ENCODE measurements at places on chromosomes 3 and 15. TPM values are rescaled to one million over a fixed set of nuclear protein-coding genes. Genes with fewer than 3 reads are reported as not detected.

DNA sequence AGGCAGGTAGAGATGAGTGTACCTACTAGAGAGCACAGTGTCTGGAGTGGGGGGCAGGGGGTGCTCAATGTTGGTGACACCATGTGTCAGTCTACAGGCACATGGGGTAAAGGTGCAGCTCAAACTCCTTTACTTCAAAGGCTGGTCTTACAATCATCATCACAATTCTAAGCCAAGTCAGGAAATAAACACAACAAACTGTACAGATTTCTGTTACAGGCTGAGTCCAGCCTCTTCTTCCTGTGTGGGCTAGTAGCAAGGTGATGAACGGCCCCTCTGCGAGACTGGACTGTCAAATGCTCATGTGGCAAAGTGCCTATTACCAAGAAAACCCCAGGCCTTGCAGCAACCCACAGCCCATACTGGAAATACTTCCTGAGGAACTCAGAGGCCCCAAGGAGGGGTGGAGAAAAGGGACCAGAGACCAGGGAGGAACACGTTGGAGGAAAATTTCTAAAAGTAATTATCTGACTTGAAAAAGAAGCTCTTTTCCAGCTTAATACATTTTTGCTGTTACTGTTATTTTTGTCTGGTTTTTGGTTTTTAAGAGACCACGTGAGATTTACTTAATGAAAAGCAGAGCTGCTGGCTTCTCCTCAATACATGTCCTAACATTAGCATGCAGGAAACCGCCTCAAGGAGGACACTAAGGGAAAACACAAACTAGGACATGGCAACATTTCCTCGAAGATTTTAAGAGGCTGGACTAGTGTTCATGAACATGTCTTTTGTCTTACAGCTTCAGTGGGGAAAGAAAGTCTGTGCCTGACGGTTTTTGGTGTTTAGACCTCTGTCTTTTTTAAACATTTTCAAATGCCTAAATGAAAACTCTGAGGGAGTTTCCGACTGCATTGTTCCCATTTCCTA lies 29.5 kb downstream of the TBC1D2B start:
- DNase-seq = no peak

GRCh38 chr3:129460155-129460554 lies 20.1 kb downstream of the IFT122 start:
- DNase-seq = no peak

DNA sequence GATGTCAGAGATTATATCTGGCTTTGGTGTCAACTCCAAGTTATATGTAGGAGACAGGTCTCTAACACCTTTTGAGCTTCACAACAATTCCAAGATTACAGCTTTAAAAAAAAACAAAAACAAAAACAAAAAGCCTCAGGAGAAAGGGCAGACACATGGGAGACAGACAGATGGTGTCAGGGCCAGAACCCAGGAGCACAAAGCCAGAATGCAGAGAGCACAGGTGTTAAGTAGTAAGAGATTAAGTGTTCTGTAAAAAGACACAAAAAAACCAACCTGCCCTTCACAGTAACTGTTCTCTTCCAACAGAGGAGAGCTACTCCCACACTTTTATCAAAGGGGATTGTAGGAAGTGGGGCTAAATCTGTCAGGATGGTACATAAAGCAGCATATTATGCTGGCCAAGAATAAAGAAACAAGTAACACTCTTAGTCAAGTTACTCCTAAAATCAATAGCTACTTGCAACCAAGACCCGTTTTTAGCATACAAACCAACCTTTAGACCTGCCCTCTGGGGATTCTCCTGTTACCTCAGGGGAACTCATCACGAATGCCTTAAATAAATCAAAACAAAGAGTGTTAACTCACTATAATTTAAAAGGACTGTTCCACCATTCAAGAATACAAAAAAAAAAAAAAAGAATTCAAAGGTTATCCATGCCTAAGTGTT lies 5.9 kb downstream of the CPEB1 start:
- DNase-seq = no peak

- no peak for DNase-seq
Observed at GRCh38 chr3:148367756-148368155, 329.9 kb upstream of the AGTR1 start.

DNA sequence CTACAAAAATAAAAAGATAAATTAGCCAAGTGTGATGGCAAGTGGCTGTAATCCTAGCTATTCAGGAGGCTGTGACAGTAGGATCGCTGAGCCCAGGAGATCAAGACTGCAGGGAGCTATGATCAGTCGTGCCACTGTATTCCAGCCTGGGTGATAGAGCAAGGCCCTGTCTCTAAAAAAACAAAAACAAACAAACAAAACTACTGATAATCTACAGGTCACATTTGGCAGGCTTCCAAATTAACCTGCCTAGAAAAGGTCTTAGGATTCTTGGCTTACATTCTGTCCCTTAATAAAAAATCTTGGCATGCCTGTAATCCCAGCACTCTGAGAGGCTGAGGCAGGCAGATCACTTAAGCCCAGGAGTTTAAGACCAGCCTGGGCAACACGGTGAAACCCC lies 33.4 kb upstream of the SETD2 start:
- DNase-seq = no peak

GRCh38 chr15:74958320-74958907 lies 1.8 kb upstream of the RPP25 start:
- no peak for DNase-seq

DNA sequence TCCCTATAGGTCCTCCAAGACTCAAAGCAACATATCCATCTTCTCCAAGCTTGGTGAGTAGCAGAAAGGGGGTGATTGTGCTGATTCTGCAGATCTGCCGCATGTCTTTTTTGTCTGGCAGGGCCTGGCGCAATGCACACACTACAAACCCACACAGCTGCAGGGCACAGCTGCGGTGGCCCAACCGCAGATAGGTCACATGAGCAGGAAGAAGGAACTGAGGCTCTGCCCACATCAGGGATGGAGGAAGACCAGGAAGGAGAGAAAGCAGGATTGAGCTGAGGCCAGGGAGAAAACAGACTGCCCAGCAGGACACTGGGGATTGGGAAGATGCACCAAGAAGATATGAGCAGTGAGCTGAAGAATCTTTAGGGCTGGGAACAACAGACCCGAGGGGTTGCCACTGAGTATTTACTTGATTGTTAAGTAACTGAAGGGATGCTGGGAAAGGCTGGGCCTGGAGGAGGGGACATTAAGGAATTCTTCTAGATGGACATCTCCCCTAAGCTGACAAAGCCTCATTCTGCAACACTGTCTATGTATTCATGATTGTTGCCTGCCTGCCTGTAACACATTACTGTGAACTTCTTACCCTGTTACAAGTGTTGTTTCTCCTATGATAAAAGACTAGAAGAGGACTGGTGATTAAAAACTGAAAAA lies 126.7 kb downstream of the MYLK start:
- DNase-seq = no peak

- no peak for DNase-seq
Observed at GRCh38 chr3:161682715-161683114, 186.1 kb downstream of the OTOL1 start.

DNA sequence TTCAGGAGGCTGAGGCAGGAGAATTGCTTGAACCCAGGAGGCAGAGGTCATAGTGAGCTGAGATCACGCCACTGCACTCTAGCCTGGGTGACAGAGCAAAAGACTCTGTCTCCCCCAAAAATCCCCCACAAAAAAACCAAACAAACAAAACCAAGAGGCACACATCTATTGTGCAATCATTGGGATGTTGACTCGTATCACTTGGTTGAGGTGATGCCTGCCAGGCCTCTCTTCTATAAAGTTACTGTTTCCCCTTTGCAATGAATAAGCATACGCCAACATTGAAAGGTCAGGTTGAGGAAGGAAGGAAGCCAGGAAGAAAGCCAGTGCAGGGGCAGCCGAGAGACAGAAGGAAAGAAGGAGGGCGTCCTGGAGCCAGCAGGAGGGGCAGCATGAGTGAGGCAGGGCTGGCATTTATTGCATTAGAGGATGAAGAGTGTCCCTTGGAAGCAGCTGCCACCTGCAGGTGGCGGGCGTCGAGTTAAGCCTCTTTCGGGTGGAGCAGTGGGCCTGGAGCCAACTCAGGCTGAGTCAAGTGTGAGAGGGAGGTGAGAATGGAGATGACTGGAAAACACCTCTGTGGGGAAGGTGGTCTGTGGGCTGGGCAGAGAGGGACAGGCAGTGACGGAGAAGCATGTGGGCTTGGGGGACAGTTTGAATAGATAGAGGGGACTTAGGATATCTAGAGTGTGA lies 8.3 kb upstream of the CSPG4 start:
- no peak for DNase-seq

- DNase-seq = no peak
Observed at GRCh38 chr3:120909602-120909878, 1.5 kb downstream of the STXBP5L start.

DNA sequence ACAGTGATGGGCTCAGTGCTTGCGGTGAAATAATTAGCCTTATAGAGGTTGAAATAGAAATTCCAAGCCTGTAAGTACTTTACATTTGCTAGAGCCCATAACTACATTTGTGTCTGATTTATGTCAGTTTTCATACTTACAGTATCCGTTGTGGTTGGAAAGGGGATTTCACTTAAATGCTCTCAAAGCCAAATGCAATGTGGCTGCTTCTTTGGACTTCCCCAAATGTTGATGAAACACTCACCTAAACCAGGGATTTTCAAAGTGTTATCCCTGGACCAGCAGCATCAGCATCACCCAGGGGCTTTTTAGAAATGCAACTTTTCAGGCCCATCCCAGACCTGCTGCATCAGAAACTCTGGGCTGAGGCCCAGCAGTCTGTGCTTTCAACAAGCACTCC lies 378.7 kb downstream of the MCTP2 start:
- no peak for DNase-seq

DNA sequence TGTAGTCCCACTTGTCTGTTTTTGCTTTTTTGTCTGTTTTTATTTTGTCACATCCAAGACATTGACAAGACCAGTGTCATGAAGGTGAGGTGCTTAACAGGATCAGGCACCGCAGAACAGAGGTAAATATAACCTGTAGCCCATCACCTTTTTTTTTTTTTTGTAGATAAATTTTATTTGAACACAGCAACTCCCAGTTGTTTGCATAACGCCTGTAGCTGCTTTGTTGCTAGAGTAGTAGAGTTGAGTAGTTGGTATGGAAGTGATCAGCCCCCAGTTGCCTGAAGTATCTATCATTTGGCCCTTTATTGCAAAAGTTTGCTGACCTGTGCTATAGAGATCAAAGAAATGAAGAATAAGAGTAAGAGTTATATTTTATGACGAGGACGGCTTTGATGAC lies 135.0 kb downstream of the TCF12 start:
- DNase-seq = no peak

IL5RA gene
- polyA plus RNA-seq = not detected

GPR87 gene
- not detected for polyA plus RNA-seq

COL7A1 gene
- not detected for polyA plus RNA-seq

CP gene
- 0.08 TPM for polyA plus RNA-seq

ADAMTS9 gene
- polyA plus RNA-seq = not detected
